G401 (cell line): ENCODE measurements at places on chromosomes 2 and 18. TPM values are rescaled to one million over a fixed set of nuclear protein-coding genes. Genes with fewer than 3 reads are reported as not detected.

Gene FARSB
- 7.1 and 11.0 TPM in 2 replicates for total RNA-seq

Gene FTCDNL1
- total RNA-seq: 0.10 TPM in 1 of 2 replicates, not detected in the other

Gene HOXD12
- total RNA-seq: not detected in 2 replicates

Gene RGPD3
- 0.81 and 1.3 TPM in 2 replicates for total RNA-seq

Gene HOXD9
- total RNA-seq: 6.6 and 10.6 TPM in 2 replicates
